ENCODE measurements at places on chromosomes 7 and 10. TPM values are rescaled to one million over a fixed set of nuclear protein-coding genes. Genes with fewer than 3 reads are reported as not detected.

INSYN2A gene
- total RNA-seq, result not detected

TFPI2 gene
- total RNA-seq, result 1.4 TPM

OGDH gene
- total RNA-seq, result 79.5 TPM

PPP1R9A gene
- total RNA-seq, result 1.5 TPM

GRCh38 chr7:40232242-40232893, 97.6 kb downstream of the SUGCT start:
- no peaks in the 10 kb centered on the region for H3K27me3 ChIP-seq
- H3K36me3 ChIP-seq, result no peaks in the 10 kb centered on the region
- no peak overlapping the region for H3K4me3 ChIP-seq
- no peak for DNase-seq
- no peak overlapping the region for H3K27ac ChIP-seq
- no peaks in the 10 kb centered on the region for H3K4me1 ChIP-seq

DNA sequence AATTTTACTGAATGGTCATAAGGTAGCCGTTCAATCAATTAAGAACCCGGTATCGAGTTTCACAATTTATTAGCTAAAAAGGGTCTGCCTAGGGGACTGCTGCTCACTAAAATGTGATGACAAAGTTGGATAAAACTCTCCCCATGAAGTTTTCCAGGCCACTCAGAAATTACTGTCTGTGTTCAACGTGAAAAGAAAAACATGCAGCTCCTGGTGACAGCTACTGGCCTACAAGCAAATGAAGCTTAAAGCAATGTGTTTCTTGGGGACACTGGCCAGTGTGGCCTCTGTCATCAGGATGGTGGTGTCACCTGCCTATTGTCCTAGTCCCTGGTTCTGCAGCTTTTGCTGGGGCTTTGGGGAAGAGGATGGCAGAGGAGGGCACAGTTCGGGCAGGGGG, 222.6 kb downstream of the WDR11 start:
- H3K4me1 ChIP-seq, result no peaks in the 10 kb centered on the region
- no peak for DNase-seq
- no peaks in the 10 kb centered on the region for H3K36me3 ChIP-seq
- peaks cover 3% of the 10 kb centered on the region for H3K27me3 ChIP-seq

DNA sequence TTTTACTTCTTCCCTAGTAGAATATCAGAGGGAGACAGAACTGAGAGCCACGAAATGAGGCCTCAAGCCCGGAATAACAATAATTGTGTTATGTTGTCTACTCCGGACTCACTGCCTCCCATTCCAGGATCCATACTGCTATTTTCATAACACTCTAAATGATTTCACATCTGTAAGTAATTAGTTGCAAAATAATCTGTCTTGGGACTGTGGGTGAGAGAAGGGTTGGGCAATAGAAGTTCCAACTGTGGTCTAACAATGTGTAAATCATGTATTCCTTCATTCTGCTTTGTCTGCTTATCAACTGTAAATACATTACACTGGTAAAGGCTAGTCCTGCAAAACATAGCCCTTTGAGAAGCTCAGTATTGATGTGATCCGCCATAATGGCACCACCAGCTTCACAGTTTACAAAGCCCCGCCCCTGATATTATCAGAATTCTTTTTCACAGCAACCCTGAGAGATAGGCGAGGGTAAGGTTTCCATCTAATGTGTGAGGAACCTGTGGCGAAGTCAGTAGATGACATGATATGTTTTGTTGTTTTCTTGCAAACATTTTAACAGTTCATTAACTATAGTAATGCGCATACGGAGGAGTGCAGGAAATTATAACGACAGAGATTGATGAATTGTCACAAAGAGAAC, 265.7 kb upstream of the BMPER start:
- H3K4me1 ChIP-seq, result no peaks in the 10 kb centered on the region
- no peak overlapping the region for H3K4me3 ChIP-seq
- H3K27ac ChIP-seq, result no peak overlapping the region
- no peaks in the 10 kb centered on the region for H3K27me3 ChIP-seq
- H3K36me3 ChIP-seq, result peaks cover 8% of the 10 kb centered on the region
- DNase-seq, result no peak

- H3K27me3 ChIP-seq, result peaks cover 4% of the 10 kb centered on the region
- no peak for DNase-seq
- H3K4me1 ChIP-seq, result peaks cover 25% of the 10 kb centered on the region
Observed at GRCh38 chr10:89159761-89160160, 47.4 kb downstream of the CH25H start.

GRCh38 chr10:14414901-14415300, 84.2 kb upstream of the FRMD4A start:
- DNase-seq, result no peak
- peaks cover 25% of the 10 kb centered on the region for H3K27me3 ChIP-seq
- H3K4me1 ChIP-seq, result peaks cover 7% of the 10 kb centered on the region
- H3K36me3 ChIP-seq, result no peaks in the 10 kb centered on the region
- H3K27ac ChIP-seq, result no peak overlapping the region
- H3K4me3 ChIP-seq, result no peak overlapping the region

- DNase-seq, result no peak
- peaks cover 28% of the 10 kb centered on the region for H3K27me3 ChIP-seq
- peaks cover 4% of the 10 kb centered on the region for H3K4me1 ChIP-seq
- no peak overlapping the region for H3K27ac ChIP-seq
- H3K36me3 ChIP-seq, result no peaks in the 10 kb centered on the region
Observed at GRCh38 chr7:76257973-76258372, 44.5 kb upstream of the HSPB1 start.

GRCh38 chr7:42432644-42433043, 195.6 kb upstream of the GLI3 start:
- no peaks in the 10 kb centered on the region for H3K27me3 ChIP-seq
- H3K4me1 ChIP-seq, result no peaks in the 10 kb centered on the region
- H3K36me3 ChIP-seq, result no peaks in the 10 kb centered on the region
- no peak overlapping the region for H3K27ac ChIP-seq
- no peak for DNase-seq

GRCh38 chr10:109892117-109892516, 31.2 kb downstream of the XPNPEP1 start:
- peaks cover 65% of the 10 kb centered on the region for H3K36me3 ChIP-seq
- H3K4me1 ChIP-seq, result peaks cover 8% of the 10 kb centered on the region
- H3K27ac ChIP-seq, result no peak overlapping the region
- no peak for DNase-seq
- no peak overlapping the region for H3K4me3 ChIP-seq

GRCh38 chr7:36090976-36091873, 61.8 kb upstream of the EEPD1 start:
- H3K4me1 ChIP-seq, result no peaks in the 10 kb centered on the region
- peaks cover 4% of the 10 kb centered on the region for H3K27me3 ChIP-seq
- H3K27ac ChIP-seq, result no peak overlapping the region
- H3K36me3 ChIP-seq, result no peaks in the 10 kb centered on the region
- DNase-seq, result no peak
- no peak overlapping the region for H3K4me3 ChIP-seq

DNA sequence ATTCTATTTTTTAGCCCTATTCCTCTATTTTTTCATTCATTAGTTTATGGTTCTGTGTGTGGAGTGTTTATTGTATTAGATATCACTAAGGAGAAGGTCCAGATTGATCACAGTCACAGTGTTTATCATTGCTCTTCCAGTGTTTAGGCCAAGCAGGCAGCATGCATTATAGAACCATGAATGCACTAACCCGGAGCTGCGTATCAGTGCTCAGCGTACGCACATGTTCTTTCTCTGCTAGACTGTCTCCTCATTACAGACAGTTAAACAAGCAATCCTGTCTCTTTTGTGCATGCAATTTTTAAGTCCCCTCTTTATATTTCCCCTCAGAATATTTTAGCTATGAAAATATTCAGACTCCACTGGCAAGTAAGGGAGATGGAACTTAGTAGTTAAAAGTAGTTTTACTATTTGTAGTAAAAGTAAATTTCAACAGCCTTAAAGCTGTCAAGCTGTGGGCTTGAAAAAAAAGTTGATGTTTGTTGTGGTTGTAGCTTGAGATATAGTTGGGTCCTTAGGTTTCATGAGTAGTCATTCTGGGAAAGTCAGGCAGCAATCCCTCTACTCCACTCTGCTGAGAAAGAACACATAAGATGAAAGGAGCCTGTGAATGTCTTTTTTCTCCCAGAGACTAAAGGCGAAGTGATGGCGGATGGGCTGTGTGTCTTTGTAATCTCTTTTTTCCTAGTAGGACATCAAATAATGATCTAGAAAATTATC, 260.4 kb downstream of the CDK14 start:
- no peaks in the 10 kb centered on the region for H3K27me3 ChIP-seq
- H3K27ac ChIP-seq, result peak overlapping the region; percentile 2
- no peak for DNase-seq
- no peak overlapping the region for H3K4me3 ChIP-seq
- H3K36me3 ChIP-seq, result peaks cover 17% of the 10 kb centered on the region

DNA sequence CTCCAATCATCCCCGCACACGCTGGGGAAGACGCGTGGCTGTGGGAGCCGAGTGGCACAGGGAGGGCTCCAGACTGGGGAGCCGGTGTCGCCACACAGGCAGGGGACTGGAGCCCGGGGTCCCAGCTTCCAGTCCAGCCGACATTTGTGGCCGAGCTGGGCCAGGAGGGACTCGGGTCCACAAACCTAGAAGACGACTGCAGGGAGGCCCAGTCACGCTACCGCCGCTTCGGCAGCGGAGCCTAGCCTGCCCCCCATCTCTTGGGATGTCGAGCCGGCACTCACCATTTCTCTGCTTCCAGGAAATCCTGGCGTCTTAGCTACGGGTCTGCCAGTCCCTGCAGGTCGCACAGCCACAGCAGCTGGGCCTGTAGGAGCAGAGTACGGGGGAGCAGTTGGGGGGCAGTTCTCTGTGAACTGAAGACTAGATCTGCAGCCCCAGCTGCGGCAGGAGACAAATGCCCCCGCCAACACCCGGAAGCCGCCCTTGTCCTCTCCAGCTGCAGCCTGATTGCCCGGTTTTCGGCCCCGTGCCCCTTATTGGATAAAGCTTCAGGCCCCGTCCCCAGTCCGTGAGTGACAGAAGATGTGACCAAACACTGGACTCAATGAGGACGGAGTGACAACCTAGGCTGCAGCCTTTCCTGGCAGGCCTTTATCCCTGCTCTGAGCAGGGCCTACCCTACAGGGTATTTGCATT, 270.7 kb downstream of the ZNF33B start:
- H3K4me3 ChIP-seq, result peak overlapping the region; percentile 87
- H3K27me3 ChIP-seq, result no peaks in the 10 kb centered on the region

GRCh38 chr7:6130007-6130587, 98.9 kb downstream of the ANKRD61 start:
- peaks cover 64% of the 10 kb centered on the region for H3K36me3 ChIP-seq
- no peak overlapping the region for H3K27ac ChIP-seq
- H3K4me1 ChIP-seq, result no peaks in the 10 kb centered on the region
- no peak overlapping the region for H3K4me3 ChIP-seq

GRCh38 chr7:76231583-76231982, 29.9 kb downstream of the SRRM3 start:
- H3K4me1 ChIP-seq, result peaks cover 8% of the 10 kb centered on the region
- H3K4me3 ChIP-seq, result no peak overlapping the region
- H3K27me3 ChIP-seq, result peaks cover 51% of the 10 kb centered on the region

- H3K27ac ChIP-seq, result no peak overlapping the region
- H3K4me1 ChIP-seq, result no peaks in the 10 kb centered on the region
- H3K27me3 ChIP-seq, result no peaks in the 10 kb centered on the region
- DNase-seq, result no peak
- no peak overlapping the region for H3K4me3 ChIP-seq
Observed at GRCh38 chr7:2192831-2193534, 39.8 kb downstream of the MAD1L1 start.

GRCh38 chr7:134844200-134844599, 64.8 kb downstream of the CALD1 start:
- no peak overlapping the region for H3K4me3 ChIP-seq
- no peak for DNase-seq
- H3K36me3 ChIP-seq, result no peaks in the 10 kb centered on the region

GRCh38 chr10:84191106-84191505, 3.2 kb upstream of the CDHR1 start:
- H3K4me1 ChIP-seq, result peaks cover 7% of the 10 kb centered on the region
- no peak for DNase-seq
- no peak overlapping the region for H3K27ac ChIP-seq
- H3K27me3 ChIP-seq, result peaks cover 30% of the 10 kb centered on the region

GRCh38 chr7:149877890-149878522, 4.2 kb downstream of the ATP6V0E2 start:
- H3K36me3 ChIP-seq, result peaks cover 10% of the 10 kb centered on the region
- H3K27me3 ChIP-seq, result no peaks in the 10 kb centered on the region
- H3K4me1 ChIP-seq, result peaks cover 16% of the 10 kb centered on the region
- no peak for DNase-seq

DNA sequence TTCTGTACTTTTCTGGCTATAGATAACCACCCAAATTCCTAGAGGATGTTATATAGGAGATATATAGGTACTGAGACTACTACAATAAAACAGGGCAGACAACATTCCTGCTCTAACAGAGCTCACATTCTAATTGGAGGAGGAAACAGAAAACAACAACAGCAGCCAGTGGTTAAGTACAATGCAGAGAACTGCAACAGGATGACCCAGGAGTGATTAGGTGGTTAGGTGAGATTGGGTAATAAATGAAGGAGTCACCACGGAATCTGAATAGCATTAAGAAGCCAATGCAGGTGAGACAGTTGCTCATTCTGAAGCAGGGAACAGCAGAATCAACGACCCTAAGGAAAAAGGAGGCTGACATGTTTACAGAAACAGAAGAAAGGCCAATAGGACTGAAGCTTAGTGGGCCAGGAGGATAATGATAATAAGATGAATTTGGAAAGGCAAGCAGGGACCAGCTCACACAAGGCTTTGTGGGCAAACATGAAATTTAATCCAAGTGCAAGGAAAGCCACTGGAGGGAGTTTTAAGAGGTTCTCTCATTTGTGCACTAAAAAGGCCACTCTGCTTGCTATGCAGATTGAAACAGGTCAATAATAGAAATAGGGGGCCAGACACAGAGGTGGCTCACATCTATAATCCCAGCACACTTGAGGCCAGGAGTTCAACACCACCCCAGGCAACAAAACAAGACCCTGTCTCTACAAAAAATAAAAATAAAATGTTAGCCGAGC, 16.9 kb upstream of the REEP3 start:
- peaks cover 21% of the 10 kb centered on the region for H3K4me1 ChIP-seq
- no peak overlapping the region for H3K27ac ChIP-seq
- H3K36me3 ChIP-seq, result peaks cover 13% of the 10 kb centered on the region
- no peaks in the 10 kb centered on the region for H3K27me3 ChIP-seq
- no peak for DNase-seq

DNA sequence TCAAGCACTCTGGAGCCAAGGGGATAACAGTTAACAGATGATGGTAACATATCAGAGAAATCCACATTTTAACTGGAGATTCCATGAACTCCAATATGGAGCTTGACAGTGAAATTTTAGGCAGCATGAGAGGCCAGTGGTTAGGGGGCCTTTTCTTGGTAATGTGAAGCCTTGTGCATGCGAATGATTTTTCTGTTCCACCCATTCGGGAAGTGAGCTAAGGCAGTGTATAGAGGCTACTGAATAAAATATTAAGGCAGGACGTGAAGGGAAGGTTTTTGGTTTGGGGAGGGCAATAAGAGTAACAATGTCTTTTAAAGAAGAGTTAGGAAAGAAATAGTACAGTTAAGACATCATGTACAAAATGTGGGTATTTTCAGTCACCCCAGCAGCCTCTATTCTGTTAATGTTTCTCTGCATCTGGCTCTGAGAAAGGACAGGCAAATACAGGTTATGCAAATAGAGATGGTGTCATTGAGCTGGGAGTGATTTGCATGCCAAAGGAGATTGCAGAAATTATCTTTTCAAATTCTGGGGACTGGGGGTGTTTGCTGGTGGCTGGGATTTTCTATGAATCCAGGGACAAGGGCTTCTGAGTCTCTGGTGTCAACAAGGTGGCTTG, 6.8 kb upstream of the TAS2R60 start:
- H3K4me1 ChIP-seq, result peaks cover 4% of the 10 kb centered on the region
- no peak overlapping the region for H3K27ac ChIP-seq
- DNase-seq, result no peak
- no peak overlapping the region for H3K4me3 ChIP-seq
- H3K27me3 ChIP-seq, result peaks cover 16% of the 10 kb centered on the region
